GM12864 (cell line): ENCODE measurements at places on chromosomes 13 and 19.

- DNase-seq, result no peak
Observed at GRCh38 chr13:59495299-59495698, 668.4 kb downstream of the DIAPH3 start.

DNA sequence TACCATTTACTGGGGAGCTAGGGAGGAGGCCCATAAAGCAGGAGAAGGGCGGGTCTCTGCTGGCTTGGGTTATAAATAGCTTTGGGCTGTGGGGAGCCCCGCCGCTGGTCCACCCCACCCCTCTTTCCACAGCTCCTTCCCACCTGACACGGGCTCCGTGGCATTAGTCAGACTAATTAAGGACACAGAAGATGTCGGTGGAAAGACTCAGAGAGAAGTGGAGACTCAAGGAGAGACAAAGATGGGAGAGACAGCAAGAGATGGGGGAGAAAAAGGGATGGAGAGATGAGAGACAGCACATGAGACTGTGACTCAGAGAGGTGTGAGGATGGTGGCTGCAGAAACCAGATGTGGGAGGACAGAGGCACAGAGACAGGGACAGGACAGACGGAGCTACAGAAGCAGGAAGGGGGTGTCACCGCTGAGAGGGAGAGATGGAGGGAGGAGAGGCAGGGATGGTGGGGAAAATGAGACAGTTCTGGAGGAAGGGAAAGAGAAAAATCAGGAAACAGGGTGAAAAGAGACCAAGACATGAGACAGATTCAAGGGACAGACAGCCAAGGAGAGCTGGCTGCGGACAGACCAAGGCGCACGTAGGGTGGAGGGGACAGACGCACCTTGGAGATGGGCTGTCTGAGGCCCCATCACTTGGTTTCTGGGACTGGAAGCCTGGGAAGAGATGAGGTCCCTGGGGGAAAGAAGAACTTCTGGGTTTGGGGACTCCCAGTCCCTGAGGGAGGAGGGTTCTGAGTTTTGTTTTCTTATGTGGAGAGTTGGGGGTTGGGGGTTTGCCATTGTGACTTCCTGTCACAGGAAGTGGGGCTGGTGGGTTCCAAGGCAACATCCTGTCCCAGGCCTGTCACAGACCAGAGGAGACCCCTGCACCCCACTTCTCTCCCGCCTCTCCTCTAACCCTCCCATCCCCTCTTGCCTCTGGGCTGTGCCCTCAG is 4.1 kb downstream of the ARHGEF1 start:
- no peak for DNase-seq

- peak; percentile 82 for DNase-seq
Observed at GRCh38 chr13:33146843-33147611, 130.8 kb downstream of the KL start.

DNA sequence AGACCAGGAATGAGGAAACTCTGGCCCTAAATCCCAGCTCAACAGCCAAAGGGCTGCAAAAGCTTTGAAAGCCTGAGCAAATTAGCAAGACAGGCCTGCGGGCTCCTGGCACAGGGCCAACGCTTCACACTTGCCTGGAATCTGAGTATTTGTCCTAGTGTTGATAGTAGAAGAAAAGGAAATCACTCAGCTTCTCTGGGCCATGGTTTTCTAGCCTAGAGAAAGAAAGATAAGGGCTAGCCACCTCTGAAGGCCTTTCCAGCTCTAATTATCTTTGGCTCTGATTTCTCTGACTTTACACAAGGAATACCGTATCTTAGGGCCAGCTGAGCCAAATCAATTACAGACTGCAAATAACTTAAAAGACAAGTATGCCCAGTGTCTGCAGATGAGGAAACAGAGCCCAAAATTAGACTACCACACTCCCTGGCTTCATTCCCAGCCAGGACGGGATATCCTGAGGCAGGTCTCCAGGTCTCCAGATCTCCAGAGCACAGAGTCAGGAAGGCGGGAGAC is 69.6 kb downstream of the STK24 start:
- DNase-seq, result no peak

GRCh38 chr19:8209462-8210378 is 550 bp downstream of the CERS4 start:
- no peak for DNase-seq

GRCh38 chr19:51439021-51439465 is 19.2 kb downstream of the SIGLEC8 start:
- DNase-seq, result no peak

GRCh38 chr13:110371550-110372465 is 64.7 kb downstream of the COL4A2 start:
- no peak for DNase-seq

- DNase-seq, result no peak
Observed at GRCh38 chr13:33411312-33411711, 125.8 kb upstream of the STARD13 start.

- no peak for DNase-seq
Observed at GRCh38 chr13:44431150-44431549, 57.5 kb downstream of the SERP2 start.

DNA sequence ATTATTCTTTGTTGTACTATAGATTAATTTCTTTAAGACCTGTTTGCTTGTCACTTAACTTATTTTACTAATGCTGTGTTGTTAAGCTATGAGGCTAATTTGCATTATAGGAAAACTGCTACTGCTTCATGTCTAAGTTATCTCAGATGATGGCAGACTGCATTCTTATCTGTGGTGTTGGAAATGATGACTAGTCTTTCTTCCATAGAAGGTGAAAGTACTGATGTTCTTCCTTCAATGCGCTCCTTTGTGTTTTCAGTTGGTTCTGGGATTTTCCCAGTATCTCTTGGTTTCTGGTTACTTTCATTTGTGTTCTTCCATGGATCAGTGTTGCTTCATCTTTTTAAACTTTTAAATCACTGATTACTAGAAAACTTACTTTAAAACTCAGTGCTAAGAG is 46.9 kb downstream of the TPP2 start:
- DNase-seq, result no peak

DNA sequence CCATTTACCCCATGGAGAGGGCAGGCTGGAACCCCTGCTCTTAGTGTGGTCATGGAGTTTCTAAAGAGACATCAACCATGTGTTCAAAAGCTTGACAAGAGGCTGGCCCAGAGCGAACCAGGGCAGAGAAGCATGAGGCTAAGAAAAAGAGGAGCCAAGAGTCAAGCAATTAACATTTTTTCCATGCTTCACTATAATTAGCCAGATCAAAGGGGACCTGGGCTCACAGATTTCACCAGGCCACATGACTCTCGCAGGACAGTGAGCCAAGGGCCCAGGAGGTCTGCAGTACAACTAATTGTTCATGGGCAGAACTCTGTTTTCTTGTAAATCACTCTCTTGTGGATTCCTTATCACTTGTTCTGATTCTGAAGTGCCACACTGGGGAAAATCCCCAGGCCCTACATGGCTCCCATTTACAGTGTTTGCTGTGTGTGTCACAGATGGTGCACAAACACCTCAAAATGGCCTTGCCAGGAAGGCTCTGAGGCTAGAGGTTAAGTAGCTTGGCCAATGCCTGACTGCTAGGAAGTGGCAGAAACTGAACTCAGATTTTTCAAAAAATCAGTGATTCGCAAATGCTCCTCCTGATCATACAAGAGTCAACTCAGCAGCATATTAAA is 101.2 kb downstream of the LHFPL6 start:
- no peak for DNase-seq

DNA sequence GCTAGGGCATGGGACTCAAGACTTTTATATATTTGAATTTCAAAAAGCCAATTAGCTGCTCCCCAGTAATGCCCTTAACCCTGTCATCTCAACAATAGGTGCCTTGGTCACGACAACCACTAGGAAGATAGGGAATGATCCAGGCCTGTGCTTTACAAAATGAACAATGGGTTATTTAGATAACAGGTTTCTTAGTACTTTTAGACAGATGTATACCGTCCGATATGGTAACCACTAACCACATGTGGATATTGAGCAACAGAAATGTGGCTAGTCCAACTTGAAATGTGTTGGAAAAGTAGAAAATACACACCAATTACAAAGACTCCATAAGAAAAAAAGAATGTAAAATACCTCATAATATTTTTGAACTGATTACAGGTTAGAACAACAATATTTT is 201.2 kb downstream of the LHFPL6 start:
- no peak for DNase-seq

GRCh38 chr19:58229255-58229639 is 533 bp downstream of the ZNF544 start:
- peak; percentile 12 for DNase-seq

- DNase-seq, result no peak
Observed at GRCh38 chr19:45171211-45171623, 6.8 kb downstream of the TRAPPC6A start.

GRCh38 chr13:74651121-74651520 is 516.9 kb upstream of the KLF12 start:
- DNase-seq, result no peak

- DNase-seq, result no peak
Observed at GRCh38 chr19:57813919-57814504, 701 bp downstream of the ZNF552 start.

DNA sequence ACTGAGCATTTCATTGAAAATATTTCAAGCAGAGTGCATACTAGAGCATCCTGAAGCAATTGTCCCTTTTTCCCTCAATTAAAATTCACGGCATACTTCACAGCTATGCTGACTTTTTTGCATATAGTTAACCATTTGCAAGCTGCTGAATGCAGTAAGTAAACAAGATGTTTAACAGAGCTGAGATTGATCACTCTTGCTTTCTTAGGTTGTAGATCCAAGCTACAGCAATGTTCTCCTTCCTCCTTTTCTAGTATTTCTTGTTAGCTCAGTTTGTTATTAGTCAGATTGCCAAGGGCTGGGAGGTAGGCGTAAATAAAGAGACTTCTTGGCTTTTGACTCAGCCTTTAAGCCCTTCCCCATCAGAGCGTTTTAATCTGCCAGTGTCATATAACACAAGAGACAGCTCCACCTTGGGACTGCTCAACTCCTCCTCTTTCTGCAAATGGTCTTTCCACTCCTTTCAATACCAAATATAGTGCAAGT is at the start of gene SLITRK6:
SLITRK6 (minus strand) TSS at position 323 of the 486 bp plus-strand sequence. CDS start 2,911 bp downstream, outside the sequence.
- no peak for DNase-seq

DNA sequence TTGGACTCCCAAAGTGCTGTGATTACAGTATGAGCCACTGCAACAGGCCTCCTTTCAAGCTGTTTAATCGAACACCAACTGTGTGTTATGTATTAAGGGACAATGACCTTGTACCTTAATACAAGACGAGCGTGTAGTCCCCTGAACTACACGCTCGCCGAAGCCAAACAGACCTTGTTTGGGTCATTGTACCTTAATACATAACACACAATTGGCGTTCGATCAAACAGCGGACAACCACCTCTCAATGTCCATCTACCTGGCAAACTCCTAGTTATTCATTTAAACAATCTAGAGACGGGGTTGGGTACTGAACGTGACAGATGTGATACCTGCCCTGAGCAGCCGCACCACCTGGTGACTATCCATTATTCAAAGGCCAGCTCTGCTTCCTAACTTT is 1.3 kb downstream of the CHERP start:
- no peak for DNase-seq

DNA sequence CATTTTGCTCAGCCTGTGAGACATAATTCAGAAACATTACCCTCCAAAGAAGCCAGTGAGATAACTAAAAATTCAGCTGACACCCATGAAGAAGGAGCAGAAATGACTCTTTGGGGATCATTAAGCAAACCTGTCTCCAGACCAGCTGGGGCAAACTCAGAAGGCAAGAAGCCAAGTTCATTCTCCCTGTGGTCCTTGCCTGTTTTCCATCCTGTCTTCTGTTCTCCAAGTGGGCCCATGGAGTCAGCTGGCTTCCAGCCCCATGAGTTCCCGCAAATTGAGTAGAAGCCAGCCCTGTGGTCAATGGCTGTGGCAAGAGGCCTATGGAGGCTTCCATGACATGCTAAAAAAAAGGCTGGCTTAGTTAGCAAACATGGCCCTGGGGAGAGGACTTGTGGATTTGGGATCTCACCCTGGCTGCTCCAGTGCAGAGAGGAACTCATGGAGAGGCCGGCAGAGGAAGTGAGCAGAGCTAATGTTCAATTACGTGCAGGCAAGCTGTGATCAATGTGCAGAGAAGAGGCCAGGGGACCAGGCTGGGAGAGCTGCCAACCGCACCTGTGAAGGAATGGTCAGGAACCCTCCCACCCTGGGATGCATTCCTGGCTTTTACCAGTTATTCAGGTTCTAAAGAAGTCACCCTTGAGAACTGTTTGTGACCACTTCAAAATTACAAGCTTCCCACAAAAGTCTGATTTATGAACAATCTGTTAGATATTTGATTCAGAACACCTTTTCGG is 229.1 kb downstream of the TSHZ3 start:
- DNase-seq, result no peak

- DNase-seq, result peak; percentile 5
Observed at GRCh38 chr13:44879452-44880058, 109.7 kb downstream of the NUFIP1 start.

GRCh38 chr19:21910318-21910717 is 74.3 kb upstream of the ZNF43 start:
- DNase-seq, result no peak

DNA sequence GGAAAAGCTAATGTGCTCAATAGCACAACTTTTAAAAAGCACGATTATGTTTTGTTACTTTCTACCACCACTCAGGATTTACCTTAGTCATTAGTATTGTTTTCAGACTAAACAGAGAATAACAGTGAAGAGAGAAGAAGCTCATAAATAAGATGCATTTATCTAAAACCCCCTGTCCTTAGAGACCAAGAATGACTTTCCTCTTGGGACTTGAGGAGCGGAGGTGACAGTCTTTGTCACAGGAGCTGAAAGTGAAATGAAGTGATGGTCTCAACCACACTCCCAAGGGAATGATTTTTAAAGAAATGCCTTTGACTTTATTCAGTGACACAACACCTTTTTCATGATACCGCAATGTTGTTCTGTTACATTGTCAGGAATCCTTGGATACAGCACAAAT is 190.6 kb upstream of the NBEA start:
- no peak for DNase-seq

- no peak for DNase-seq
Observed at GRCh38 chr19:52248241-52248640, 21.1 kb upstream of the ZNF766 start.

- DNase-seq, result no peak
Observed at GRCh38 chr13:25898991-25899390, 152.8 kb downstream of the SHISA2 start.

- DNase-seq, result no peak
Observed at GRCh38 chr19:46697204-46697960, 19.5 kb downstream of the PRKD2 start.

DNA sequence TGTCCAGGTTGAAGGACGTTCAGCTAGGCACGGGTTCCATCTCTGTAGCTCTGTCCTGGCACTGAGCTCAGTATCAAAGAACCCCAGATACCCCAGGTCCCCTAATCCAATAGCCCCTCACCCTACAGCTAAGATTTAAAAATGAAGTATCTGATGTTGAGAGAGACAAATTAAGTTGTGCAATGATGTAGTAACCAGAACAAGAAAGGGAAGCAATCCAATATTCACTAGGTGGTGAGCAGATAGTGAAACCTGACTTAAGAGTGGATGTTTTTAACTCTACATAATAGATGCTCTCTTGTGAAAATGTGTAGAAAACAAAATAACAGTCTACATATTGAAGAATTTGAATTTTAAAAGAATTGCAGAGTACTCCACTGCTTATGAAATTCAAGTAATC is 1.8 kb downstream of the ACOD1 start:
- no peak for DNase-seq

- no peak for DNase-seq
Observed at GRCh38 chr13:75309981-75310580, 171.9 kb downstream of the TBC1D4 start.
